Germinal center (tissue), 1 donor: ENCODE measurements at places on chromosomes 16 and 17.

GRCh38 chr16:58211846-58212245 lies 13.9 kb upstream of the CSNK2A2 start:
- DNase-seq: no peak

GRCh38 chr16:25690552-25691143 lies 1.1 kb upstream of the HS3ST4 start:
- DNase-seq: no peak

DNA sequence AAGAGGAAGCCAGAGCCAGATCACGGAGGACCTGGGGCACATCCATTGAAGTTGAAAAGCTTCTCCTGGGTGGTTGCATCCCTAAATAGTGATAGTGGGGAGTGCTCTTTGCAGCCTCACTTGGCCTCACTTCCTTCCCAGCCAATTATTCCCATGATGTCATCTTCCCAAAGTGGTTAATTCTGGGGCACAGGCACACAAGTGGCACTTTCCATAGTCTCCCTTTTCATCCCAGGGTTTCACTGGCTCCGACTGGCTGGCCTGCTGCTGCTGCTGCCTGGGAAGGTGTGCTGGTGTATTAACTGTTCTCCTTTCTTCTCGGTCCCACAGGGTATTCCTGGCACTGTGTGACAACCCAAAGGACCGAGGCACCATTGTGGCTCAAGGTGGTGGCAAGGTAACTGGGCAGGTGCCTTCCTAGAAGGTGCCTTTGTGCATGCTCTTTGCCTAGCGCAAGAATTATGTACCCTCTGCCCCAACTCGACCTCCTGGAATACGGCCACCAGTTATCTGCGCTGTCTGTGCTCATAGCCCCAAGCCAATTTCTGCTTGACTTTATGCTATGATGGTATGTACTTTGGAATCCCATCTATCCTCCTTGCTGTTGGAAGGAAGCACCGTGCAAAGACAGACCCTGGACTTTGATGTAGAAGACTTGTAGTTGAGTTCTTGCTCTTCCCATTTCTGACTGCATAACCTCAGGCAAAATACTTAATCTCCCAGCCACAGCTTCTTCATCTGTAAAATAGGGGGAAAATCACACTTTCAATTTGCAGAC lies 18.4 kb downstream of the SLC35G3 start:
- DNase-seq: no peak

DNA sequence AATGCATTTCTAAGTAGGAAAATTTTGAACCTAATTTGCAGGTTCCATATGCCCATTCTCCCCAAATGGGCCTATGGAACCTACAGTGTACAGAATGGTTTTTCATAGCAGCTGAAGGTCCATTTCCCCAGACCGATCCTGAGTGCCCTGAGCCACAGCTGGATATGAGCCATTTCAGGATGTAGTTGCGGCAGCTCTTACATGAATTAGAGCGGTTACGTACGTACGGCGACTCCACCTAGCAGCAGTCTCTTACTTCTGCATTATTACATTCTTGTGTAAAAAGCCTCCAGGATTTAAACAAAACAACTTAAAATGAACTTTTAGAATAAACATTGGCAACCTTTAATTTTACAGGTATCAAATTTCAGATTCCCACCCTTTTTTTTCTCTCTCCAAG lies 225.3 kb downstream of the SNX29 start:
- no peak for DNase-seq

GRCh38 chr16:82960918-82961317 lies 334.1 kb downstream of the CDH13 start:
- DNase-seq: no peak
